Activated CD4-positive, alpha-beta T cell treated with anti-CD3 and anti-CD28 coated beads, Interleukin-2, Interleukin-6, amounts not matched to agents 100 ng/mL and 50 ng/mL, durations not matched to agents 16 hours and 8 hours (primary cell): ENCODE measurements at places on chromosomes 6 and 20.

DNA sequence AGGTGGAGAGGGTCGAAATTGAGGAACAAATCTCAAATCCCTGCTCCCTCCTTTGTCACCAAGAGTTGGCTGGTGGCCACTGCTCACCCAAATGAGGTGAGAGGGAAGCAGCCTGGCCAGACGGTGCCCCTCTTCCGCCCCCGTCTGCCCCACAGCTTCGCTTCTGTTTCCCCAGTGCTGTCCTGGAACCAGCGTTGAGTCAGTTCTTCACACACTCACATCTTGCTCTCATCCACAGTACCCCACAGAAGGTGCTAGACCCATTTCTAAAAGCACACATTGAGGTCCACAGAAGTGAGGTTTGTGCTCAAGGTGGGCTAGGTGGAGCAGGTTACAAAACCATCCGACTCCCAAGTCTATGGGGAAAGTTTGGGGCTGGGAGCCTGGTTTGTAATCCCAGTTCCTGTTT lies 3.8 kb downstream of the CEBPB start:
- no peak for DNase-seq

GRCh38 chr6:6788394-6789032 lies 200.0 kb downstream of the LY86 start:
- peak; percentile 41 for DNase-seq

- no peak for DNase-seq
Observed at GRCh38 chr6:142300758-142301650, 803 bp upstream of the ADGRG6 start.

DNA sequence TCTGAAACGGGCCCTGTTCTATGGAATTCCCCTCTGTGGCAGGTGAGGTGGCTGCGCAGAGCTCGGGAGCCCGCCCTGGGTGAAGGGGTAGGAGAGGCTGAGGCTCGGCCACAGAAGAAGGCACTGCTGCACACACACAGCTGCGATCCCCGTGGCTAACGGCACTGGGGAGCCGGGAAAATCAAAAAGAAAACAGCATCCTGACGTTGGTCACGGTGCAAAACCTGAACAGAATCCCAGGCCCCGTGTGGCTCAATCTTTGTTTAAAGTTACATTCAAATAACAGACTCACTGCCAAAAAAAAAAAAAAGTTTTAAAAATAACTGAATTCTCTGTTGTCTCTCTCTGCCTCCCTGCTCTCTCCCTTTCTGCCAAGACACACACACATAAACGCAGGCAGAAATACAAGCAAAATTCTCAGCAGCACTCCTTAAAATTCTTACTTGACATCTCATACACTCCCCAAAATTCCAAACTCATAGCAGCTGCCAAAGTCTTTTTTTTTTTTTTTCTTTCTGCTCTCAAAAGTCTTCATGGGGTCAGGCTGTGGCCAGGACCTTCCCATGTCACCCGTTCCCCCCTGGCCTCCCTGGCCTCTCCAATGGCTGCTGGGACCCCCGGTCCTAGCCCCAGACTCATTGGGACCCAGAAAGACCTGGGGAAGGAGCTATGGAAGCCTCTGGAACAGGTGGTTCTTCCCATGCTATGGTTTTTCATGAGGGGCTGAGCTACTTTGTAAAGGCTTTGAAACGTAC lies 248.8 kb downstream of the TTLL2 start:
- DNase-seq: no peak

GRCh38 chr6:8170245-8170644 lies 67.9 kb upstream of the EEF1E1 start:
- DNase-seq: no peak

- DNase-seq: no peak
Observed at GRCh38 chr6:11207199-11207968, 25.1 kb downstream of the NEDD9 start.

- no peak for DNase-seq
Observed at GRCh38 chr20:40293740-40294139, 395.3 kb downstream of the MAFB start.

DNA sequence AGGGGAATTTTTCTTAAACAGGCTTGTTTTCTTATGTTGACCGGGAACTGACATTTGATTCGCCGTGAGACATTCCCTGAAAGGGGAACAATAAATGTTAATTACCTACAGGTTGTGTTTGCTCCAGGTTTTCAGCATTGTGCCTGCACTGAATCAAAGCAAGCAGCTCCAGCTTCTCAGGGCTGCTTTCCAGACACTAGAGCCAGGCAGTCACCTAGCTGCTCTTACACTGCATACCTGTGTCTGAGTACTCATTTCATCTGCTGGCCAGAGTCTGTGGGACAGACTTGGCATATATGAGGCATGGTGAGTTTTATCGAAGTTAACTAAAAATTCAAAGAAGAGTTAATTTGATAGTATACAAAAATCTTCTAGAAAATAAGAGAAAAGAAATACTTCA lies 951.8 kb upstream of the MAP3K7 start:
- DNase-seq: no peak

- DNase-seq: no peak
Observed at GRCh38 chr20:54108326-54108642, 37.9 kb upstream of the BCAS1 start.

GRCh38 chr6:39812853-39813533 lies 20.8 kb downstream of the DAAM2 start:
- no peak for DNase-seq

- peak; percentile 49 for DNase-seq
Observed at GRCh38 chr6:35474131-35474941, 6.1 kb downstream of the RPL10A start.

GRCh38 chr6:40387871-40388264 lies 199.3 kb downstream of the LRFN2 start:
- DNase-seq: no peak

DNA sequence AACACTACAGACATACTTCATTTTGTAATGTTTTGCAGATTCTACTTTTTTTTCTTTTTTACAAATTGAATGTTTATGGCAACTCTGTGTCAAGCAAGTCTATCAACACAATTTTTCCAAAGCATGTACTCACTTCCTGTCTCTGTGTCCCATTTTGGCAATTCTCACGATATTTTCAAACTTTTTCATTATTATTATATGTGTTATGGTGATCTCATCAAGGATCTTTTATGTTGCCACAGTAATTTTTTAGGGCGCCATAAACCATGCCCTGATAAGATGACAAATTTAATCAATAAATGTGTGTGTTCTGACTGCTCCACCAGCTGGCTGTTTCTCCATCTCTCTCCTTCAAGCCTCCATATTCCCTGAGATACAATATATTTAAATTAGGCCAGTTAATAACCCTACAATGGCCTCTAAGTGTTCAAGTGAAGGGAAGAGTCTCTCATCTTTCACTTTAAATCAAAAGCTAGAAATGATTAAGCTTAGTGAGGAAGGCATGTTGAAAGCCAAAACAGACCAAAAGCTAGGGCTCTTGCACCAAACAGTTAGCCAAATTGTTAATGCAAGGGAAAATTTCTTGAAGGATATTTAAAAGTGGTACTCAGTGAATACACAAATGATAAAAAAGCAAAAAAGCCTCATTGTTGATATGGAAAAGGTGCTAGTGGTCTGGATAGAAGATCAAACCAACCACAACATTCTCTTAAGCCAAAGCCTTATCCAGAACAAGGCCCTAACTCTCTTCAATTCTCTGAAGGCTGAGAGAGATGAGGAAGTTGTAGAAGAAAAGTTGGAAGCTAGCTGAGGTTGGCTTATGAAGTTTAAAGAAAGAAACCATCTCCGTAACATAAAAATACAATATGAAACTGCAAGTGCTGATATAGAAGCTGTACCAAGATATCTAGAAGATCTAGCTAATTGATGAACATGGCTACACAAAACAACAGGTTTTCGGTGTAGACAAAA lies 194.4 kb upstream of the TAB2 start:
- DNase-seq: peak; percentile 28

DNA sequence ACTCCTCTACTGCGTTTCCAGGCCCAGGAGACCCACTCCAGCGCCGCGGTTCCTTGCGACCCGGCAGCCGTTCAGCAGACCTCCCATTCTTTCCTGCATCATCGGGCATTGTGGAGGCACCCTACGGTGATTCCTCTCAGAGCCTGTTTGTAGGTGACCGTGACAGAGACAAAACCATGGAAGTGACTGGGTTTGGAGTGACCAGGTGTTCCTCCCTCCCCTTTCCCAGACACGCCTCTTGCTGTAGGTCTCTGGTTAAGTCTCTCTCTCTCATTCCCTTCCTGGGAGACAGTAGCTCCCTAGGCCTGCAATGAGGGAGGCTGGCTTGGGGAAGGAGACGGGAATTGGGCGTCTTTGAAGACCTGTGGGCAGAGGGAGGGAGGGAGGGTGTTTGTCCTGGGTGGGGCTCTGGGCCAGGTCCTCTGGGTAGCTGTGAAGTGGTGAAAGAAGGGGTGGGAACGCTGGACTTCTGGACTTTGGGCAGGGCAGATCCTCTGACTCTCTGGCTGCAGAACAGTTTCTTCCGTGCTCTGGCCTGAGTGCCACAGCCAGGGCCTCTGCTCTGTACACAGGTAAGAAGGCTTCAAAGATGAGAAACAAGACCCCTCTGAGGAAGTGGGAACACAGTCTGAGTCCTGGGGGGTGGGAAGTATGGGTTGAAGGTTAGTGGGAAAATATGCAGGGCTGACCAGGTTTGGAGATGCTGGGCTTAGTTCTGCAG lies 763 bp downstream of the KLC4 start:
- DNase-seq: no peak

DNA sequence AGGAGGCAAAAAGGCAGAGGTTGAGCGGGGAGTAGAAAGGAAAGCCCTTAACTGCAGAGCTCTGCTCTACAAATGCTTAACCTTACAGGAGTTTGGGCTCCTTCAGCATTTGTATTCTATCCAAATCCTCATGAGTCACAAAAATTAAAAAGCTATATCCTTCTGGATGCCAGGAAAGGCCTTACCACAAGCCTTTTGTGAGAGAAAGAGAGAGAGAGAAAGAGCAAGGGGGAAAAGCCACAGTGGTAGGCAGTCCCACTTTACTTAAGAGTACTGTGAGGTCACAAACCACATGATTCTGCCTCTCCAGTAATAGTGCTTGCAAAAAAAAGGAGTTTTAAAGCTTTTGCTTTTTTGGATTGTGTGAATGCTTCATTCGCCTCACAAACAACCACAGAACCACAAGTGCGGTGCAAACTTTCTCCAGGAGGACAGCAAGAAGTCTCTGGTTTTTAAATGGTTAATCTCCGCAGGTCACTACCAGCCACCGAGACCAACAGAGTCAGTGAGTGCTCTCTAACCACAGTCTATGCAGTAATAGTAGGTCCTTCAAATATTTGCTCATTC lies at the start of gene RUNX2:
Gene RUNX2 (plus strand): TSS at position 375 of the 567 bp plus-strand sequence. CDS start 397 bp downstream, outside the sequence.
- peak; percentile 8 for DNase-seq

GRCh38 chr20:8509809-8510208 lies 377.7 kb downstream of the PLCB1 start:
- no peak for DNase-seq
